ENCODE measurements at places on chromosomes 6 and 20. TPM values are rescaled to one million over a fixed set of nuclear protein-coding genes. Genes with fewer than 3 reads are reported as not detected.

DNA sequence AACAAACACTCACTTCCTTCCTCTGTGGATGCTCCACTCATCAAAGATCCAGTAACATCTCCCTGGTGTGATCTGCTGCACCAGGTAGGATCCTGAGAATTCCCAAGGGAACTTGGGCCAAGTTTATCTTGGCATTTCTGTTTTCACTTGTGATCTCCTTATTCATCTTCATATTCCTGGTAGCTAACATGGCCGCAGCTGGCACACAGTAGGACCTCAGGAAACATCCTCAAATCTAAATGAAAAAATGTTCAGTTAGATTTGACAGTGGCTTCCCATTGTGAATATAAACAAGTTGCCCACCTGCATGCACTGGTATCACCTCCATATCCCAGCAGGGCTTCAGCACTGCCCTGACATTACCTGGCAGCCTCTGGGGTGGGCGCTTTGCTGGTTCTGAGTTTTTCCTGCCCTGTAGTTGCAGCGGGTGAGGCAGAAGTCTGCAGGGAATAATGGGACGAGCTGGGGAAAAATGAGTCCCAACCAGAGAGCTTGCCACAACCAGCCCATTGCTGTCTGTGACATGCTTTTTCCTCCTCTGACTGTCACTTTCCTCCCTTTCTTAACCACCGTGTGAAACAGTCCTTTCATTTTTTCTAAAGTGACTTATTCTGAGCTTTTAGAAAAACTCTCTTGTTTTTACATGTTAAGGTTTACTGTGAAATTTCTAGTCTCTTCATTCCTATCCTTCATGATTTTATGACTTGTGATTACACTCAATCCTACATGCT lies 9.4 kb upstream of the DSTN start:
- DNase-seq, result no peak

The MAFB gene
- total RNA-seq, result not detected

DNA sequence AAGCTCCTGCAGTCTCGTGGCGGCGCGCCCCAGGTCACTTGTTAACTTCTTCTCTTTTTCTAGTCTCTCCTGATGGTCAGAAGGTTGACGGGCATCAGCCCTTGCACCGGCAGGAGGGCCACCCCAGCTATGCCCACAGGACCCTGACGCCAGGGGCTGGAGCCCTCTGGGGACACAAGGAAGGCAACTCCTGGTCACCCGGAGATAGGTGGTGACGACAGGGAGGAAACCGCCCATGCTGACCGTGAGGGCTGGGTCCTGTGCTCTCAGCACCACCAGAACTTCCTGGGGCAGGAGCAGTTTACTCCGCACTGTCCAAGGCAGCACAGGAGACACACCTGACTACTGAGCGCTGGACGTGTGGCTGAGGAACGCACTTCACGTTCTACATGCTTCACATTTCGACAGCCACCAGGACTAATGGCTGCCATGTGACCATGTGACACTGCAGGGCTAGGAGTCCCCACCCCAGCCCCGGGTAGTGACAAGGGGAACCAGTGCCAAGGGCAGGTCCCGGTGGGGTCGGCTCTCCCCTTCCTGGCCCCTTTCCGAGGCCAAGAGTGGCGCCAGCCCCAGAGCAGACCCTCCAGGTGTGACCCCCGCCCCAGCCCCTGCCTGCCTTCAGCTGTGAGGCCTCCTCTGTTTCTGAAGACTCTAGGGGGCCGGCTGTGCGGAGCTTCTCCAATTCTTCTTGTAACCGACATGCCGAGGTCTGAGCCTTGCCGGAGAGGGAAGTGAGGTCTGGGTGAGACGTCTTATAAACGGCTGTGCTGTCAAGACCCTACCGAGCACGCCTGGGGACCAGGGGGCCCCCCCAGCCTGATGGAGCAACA lies 45.2 kb downstream of the DSTN start:
- DNase-seq, result no peak

GRCh38 chr6:115058414-115059211 lies 715.8 kb upstream of the HS3ST5 start:
- DNase-seq, result no peak

DNA sequence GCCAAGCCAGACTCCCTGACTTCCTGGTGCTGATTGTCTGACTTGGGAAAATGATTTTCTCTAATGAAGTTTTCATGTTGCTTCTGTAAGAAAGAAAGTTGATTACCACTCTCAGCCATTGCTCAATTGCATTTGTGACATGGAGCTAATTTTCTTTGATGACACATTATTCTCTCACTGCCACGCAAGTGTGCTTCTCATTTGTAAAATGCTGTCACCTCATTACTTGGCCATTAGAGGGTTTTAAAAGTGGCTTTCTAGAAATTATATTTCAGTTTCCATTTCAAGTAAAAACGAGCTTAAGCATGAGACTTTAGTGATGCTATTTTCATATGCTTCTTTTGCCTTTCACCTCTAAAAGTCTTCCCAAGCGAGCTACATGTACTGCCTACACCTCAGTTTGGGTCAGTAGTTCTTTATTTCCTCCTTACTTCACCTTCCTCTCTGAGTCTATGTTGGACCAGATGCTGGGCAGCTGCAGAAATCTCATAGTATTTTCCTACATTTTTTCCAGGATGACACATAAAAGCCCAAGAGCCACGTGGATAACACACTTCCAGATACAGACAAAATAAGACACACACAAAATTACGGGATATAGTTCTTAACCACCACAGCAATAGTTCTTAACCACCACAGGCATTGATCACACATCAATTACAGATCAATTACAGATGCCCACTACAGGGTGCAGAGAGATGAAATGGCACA lies 6.3 kb upstream of the FAM210B start:
- no peak for DNase-seq

DNA sequence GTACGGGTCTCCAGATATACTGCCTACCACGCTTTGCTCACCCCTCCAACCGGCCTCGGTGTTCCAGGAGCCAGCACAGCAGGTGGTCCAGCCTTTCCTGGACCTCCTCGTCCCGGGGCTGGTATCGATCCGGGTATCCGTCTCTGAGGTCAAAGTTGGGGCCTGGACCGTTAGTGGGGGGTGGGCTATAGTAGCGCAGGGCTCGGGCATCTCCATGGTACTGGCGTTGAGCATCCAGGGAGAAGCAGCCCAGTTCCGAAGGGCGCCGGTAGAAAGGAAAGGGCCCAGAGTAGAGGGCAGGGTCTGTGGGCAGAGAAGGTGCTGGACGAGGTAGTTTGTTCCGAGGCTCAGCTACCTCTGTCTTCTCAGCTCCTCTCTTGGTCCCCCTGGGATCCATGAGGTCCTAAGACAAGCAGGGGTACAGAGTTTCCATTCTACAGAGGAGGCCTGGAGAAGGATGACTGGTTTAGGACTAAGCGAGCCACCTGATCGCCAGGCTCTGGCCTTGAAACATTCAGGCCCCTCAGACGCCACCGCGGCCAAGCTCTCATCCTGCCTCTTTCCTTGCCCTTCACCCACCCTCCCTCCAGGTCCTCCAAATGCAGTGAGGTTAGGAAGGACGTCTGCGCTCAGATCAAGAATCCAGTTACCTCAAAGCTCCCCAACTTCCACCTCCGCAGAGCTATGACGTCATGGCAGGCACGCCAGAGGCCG lies 502 bp downstream of the DXO start:
- no peak for DNase-seq

The EBF4 gene
- total RNA-seq, result not detected

The SIRPD gene
- not detected for total RNA-seq

DNA sequence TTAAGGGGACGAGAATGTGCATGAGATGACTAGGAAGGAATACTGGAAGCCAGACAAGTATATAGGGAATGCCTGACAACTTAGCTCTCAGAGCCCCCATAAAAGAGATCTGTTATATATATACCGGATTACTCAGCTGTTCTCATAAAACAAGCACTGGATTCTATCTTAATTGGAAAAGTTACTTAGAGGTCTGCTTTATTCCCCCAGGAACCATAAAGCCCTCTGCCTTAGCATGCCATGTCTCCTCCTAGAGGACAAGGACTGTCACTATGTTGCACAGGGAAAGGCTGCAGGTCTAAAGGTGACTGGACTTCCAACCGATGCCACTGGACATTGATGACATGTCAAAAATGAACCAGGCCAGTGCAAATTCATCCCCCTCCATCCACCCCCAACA lies 6.4 kb downstream of the EXOC2 start:
- no peak for DNase-seq

GRCh38 chr6:169185011-169185521 lies 68.6 kb downstream of the THBS2 start:
- DNase-seq, result no peak

The SMIM29 gene
- 70.6 TPM for total RNA-seq
